ENCODE measurements at places on chromosomes 12 and 14.

DNA sequence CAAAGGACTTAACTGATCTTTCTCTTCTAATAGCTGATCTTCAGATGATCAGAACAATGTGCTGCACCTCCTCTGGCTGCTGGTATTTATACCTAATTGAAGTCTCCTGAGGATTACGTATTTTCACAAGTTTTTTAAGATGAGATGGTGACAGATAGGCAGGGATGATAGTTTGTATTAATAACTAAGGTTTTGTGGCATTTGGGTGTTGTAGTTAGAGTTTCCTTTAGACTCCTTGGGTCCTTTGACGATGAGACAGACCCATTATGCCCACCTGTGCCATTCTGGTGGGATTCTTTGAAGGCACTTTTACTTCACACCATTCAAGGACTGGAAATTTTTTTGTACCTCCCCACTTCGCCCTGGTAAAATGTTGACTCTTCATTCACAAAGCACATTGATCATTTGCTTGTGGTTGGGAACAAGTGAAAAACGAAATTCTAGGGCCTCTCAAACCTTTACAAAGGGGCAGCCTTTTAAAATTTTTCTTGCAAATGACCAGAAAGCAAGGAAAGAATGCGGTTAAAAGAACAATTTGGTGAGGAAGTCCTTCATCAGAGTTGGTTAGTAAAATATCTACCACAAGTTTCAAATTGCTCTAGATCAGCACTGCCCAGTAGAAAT lies at the start of gene IFNG:
Gene IFNG, minus strand, starts transcription at position 60 of the 624 bp plus-strand sequence. CDS start 125 bp downstream, outside the sequence.
- no peak for DNase-seq

- DNase-seq, result no peak
These were observed 144.0 kb upstream of the TMPO start for GRCh38 chr12:98371419-98371818.

DNA sequence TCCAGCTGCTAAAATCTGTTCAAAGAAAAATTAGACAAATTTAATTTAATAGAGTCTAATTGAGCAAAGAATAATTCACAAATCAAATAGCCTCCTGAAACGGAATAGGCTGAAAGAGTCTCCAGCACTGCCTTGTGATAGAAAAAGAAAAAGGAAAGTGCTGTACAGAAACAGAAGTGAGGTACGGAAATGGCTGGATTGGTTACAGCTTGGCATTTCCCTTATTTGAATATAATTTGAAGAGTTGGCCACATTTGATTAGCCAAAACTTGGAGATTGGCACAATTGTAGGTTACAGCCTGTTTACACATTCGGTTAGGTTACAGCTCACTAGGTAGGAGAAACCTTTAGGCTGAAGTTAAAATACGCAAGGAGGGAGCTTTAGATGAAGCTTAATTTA lies 24.8 kb upstream of the PCED1B start:
- no peak for DNase-seq

DNA sequence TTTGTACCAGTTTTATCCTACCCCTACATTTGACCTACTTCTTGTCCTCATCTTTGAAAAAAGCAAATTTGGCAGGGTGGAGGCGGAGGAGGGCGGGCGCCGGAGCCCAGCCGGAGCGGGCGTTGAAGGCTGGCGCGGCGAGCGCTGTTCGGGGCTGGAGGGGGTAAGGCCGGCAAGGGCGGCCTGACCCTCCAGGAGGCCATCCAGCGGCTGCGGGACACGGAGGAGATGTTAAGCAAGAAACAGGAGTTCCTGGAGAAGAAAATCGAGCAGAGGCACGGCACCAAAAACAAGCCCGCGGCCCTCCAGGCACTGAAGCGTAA lies 27.2 kb downstream of the FBXO34 start:
- no peak for DNase-seq

- no peak for DNase-seq
These were observed 17.9 kb upstream of the RND1 start for GRCh38 chr12:48883305-48884161.

GRCh38 chr12:74365178-74365964 lies 172.3 kb upstream of the ATXN7L3B start:
- no peak for DNase-seq

- DNase-seq, result peak; percentile 25
These were observed 103.9 kb upstream of the MYL2 start for GRCh38 chr12:111024205-111024801.

DNA sequence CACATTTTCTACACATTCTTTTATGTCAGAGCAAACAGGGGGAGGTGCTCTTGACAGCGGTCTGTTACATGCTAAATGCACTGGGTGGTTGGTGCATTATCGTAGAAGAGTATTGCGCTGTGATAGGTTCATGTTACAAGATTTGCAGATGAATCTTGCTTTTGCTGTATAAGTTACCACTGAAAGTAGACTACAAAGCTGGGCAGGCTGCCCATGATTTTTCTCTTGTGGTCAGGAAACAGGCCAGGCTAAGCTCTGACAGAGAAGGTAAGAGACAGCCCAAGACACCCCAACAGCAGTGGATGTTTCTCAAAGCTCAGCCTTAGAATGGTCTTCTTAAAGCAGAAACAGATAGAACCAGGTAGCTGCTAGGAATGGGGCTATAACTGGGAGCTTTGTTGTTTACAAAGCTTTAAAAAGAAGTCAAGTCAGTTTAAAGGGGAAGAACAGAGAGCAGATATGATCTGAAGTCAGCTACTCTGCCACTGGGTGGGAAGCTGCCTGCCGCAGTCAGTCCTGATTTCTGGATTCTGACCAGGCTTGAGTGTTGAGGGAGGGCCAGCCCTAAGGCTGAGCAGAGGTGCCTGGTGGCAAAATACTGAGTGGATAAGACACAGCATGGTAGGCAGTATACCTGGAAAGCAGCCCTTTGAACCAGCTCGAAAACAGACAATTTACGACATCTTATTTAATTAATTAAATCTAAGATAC lies 9.4 kb downstream of the KCNA1 start:
- DNase-seq, result no peak

DNA sequence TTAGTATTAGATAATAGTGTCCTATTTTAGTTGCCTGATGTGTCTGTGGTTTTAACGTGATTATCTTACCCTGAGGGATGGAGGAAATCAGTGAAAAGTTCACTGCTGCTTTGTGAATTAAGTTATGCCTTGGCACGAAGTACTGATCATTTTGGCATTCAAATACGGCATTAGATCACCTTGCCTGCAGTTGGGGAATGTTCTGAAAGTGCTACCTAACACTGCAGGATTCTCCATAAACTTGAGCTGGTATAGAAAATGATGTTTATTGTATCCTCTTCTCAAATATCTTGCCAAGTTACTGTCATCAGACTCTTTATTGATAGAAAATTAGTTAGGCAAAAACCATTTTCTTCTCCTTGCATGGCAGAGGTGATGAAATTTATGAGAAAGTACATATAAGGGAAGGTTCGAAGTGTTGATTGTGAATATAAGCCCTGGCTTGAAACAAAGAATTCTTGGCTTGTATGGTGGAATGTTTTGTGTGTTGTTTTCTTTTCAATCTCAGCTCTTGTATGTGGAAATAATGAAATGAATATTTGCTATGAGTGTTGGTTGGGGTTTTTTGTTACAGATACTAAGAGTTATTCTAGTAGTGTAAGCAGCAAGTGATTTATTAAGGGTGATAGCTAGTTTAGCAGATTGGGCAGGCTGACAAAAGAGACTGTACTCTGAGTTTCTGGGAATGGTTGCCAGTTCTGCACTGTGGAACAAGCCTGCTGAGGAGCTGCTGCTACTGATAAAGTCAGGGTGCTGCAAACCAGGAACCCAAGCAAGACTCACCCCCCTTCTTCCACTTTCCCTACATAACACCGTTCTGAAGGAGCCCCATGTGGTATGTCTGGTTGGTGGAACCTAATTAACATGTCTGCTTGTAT lies 448.3 kb downstream of the PCNX1 start:
- DNase-seq, result no peak

GRCh38 chr12:11853126-11853525 lies 203.7 kb downstream of the ETV6 start:
- DNase-seq, result no peak

GRCh38 chr12:122523280-122523679 lies 3.5 kb downstream of the RSRC2 start:
- no peak for DNase-seq

DNA sequence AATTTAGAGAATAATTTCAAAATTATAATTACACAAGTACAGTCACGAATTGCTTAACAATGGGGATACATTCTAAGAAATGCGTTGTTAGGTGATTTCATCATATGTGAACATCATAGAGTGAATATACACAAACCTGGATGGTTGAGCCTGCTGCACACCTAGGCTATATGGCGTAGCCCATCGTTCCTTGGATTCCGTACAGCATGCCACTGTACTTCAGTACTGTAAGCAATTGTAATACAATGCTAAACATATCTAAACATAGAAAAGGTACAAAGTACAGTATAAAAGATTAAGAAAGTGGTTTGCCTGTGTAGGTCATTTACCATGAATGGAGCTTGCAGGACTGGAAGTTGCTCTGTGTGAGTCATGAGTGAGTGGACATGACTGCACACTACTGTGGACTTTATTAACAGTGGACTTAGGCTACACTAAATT lies 286.2 kb downstream of the CACNA1C start:
- DNase-seq, result no peak

DNA sequence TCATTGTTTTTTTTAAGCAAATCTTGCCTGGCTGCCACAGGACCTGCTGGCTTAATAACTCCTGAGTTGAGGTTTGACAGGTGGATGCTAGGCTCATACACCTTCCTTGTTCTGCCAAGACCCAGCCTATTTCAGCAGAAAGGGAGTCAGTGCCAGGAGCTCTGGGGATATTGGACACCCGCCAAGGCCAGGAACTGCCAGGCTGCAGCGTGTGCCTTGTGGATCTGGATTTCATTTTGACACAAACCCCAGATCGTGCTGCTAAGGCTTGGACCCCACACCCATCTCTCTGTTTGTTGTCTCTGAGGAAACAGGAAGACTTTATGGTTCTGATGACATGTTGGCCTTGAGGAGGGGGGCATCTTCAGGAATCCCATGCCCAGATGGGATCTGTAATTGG lies 44.4 kb upstream of the PRIMA1 start:
- DNase-seq, result no peak

GRCh38 chr14:82521191-82521590 lies 987.5 kb upstream of the SEL1L start:
- DNase-seq, result no peak

GRCh38 chr12:65923228-65923627 lies 98.9 kb downstream of the HMGA2 start:
- DNase-seq, result no peak

DNA sequence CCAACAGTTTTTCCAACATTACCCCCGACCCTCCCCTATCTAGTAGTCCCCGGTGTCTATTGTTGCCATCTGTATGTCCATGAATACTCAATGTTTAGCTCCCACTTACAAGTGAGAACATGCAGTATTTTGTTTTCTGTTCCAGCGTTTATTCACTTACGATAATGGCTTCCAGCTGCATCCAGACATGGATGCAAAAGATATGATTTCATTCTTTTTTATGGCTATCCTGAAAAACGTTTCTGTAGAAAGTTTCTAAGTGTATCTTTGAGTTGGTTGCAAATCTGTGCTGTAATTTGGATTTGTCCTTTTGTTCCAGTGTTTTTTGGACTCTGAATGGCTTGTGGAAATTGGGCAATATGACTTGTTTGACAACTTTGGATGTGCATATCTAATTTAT lies 11.7 kb downstream of the SP1 start:
- no peak for DNase-seq

GRCh38 chr14:75222208-75222701 lies 45.8 kb upstream of the TMED10 start:
- DNase-seq, result no peak

DNA sequence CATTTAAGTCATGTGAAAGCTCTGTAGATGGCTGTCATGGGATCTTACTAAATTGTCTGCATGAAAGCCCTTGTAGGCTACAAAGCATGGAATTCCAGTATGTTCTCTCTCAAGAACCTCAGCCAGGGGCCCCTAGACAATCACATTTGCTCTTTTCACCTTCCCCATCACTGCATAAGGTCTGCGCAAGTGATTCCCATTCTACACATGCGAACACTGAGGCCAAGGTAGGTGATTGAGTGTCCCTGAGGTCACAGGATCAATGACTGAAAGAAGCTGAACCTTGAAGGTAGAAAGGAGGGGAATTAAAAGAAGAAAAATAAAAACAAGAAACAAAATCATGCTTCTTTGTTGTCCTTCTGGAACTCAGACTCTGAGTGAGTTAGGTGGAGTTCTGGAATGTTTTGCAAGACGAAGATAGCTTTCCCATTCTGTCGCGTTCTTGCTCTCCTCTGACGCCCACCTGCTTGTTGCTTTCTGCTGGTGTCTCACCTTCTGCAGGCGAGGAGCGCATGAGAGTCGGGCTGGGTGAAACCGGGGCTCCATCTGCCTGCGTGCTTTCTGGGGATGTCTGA lies 79.9 kb downstream of the SPRING1 start:
- DNase-seq, result no peak

GRCh38 chr12:107778383-107779025 lies 4.0 kb downstream of the ASCL4 start:
- no peak for DNase-seq

DNA sequence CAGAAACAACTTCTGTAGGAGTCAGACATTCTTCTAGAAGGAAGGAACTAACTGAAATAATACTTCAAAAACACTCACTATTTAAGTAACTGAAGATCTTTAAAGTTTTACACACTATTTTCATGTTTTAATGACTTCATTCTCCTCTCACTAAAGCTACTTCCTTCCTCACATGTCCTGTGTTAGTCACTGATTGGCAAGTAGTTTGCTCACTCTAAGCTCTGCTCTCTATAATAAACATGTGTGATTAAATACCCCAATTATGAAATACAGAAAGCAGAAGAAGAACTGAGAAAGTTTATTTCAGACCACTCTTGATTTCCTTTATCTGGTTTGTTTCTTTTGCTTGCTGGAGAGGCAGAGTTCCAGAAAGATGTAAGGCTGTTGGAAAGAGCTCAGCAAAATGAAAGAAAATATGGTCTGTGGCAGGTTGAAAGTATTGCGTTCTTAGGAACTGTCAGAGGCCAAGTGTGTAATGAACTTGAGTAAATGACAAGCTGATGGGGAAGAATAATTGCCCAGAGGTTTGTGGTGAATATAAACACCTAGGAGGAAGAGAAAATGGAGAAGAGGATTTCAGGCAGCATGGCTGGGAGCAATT lies 522.0 kb upstream of the SEL1L start:
- no peak for DNase-seq

- DNase-seq, result no peak
These were observed 188.5 kb downstream of the ALX1 start for GRCh38 chr12:85468356-85469157.

DNA sequence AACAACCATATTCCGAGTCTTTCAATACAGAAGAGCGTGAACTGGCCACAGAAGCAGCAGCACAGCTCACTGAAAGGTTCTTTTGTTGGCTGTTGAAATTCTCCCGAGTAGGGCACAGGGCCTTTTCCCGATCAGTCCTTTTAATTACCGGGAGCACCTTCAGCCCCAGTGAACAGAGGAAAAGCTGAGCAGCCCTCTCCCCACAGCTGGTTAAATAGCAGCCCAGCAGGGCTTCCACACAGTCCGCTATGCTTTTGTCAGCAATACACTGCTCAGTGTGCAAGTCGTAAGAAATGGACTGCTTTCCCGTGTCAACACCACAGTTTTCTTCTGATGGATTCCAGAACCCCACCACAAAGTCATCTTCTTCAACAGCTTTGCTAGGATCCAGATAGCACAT lies 61.3 kb downstream of the DICER1 start:
- no peak for DNase-seq

DNA sequence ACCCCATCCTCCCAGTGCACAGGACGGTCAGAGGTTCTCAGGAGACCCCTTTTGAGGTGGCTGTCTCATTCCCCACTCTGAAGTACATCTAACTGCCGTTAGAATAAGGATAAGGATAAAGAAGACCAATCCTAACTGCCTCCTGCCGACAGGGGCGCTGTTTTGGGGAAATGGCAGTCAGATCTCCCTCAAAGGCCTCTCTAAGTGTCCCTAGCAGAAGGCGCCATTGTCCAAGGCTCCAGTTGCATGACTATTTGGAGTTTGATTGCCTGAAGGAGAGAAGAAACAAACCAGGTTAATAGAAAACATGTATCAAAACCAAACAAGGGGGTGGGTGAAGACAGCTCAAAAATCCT lies 29.1 kb upstream of the KLRB1 start:
- DNase-seq, result no peak
